ENCODE measurements at places on chromosomes 5 and 9.

GRCh38 chr5:90221951-90222350 is 187.6 kb downstream of the CETN3 start:
- DNase-seq, result no peak

GRCh38 chr5:141835928-141836670 is 42.1 kb downstream of the PCDH1 start:
- DNase-seq, result no peak

GRCh38 chr9:6305954-6306563 is 22.1 kb upstream of the TPD52L3 start:
- no peak for DNase-seq

DNA sequence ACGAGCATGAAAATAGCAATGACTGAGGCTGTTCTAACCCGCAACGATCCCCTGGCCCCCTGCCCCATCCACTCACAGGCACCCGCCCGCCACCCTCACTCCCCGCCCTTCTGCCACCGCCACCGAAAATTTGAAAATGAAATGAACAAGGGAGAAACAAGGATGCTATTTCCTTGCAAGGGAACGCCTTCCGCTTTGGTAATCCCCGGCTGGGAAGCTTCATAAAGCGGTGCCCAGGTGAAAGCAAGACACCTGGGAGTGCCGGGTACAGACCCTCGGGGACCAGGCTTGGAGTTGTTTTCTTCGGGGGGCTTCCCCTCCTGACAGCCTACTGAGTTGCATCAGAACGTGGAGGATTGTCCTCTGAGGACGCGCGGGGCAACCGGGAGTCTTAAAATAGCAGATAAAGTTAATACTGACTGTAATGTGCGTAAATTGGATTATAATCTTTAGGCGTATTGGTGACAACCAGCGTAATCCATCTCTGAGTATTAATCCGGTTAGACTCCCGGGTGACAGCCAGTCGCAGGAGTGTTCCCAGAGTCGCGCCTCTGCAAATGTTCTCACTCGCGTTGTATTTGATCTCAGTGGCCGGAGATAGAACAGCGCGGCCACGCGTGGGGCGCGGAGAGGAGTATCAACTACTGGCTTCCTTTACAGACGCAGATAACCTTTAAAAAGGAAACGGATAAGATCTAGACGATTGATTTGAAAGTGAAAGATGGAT is 885 bp upstream of the MLLT3 start:
- DNase-seq, result peak; percentile 44

DNA sequence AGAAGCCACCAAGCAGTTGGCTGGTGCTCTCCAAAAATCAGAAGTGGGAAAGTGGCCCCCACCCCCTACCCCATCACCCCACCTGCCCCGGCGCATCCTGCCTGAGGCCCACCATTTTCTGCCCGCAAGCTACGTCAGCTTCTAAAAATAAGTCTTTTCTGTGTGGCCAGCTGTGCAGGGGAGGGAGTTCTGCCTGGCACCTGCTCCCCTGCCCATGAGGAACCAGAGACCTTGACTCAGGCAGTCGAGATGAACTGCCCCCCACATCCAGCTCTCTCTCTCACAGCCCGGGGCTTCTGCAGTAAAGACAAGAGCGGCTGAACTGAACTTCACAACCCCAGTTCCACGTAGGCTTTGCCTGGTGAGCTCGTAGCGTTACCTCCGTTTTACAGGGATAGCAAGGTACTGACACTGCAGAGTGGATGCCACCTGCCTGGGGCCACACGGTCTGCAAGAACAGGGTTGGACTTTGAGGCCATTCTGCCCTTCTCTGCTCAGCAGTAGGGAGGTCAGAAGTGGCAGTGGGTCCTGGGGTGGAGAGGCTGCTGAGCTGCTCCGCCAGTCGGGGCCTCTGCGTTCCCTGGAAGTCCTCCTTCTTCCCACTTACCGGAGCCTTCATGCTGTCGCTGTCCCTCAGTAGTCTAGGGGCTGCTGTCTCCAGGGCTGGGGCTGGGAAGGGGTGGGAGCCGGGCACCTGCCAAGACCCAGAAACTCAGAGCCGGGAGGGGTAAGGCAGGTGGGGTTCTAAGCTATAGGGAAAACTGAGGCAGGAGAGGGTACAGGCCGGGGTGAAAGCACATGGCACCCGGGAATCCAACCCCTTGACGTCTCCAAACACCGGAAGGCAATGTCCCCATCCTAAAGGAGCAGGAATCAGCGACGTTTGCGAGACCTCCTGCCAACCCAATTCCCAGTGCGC is 781 bp downstream of the ST6GALNAC4 start:
- DNase-seq, result no peak

DNA sequence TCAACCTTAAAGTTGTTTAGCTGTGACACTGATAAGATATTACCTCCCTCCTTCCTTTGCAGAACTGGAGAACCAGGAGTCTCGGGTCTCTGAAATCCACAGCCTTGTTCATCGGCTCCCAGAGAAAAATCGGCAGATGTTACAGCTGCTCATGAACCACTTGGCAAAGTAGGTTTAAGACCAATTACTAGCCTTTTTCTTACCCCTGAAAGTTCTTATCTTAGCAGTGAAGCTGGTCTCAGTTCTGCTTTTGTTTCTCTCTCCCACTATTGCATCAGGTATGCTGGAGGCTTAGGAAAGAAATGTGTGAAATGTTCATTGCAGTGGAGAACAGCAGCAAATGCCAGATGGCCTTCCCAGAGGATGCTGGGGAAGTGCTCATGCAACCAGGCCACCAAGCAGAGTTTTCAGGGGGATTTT is 287.4 kb downstream of the ARHGAP26 start:
- no peak for DNase-seq

GRCh38 chr9:120579139-120580050 is 572 bp downstream of the CDK5RAP2 start:
- DNase-seq, result no peak

DNA sequence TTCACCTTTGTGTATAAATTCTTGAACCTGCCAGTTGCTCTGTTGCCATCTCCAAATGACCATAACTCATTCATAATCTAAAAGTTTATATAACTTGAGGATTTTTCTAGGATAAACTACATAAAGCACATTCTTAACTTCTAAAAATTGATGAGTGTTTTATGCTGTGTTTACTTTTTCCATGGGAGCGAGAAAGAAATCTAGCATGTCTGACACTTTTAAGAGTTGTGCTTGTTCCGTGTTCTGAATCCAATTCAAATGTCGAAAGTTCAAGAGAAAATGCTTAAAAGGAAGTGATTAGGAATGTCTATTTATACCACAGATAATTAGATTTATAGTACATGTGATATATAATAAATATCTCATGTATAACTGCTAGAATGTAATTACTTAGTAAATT is 154.4 kb downstream of the DEPDC1B start:
- no peak for DNase-seq

DNA sequence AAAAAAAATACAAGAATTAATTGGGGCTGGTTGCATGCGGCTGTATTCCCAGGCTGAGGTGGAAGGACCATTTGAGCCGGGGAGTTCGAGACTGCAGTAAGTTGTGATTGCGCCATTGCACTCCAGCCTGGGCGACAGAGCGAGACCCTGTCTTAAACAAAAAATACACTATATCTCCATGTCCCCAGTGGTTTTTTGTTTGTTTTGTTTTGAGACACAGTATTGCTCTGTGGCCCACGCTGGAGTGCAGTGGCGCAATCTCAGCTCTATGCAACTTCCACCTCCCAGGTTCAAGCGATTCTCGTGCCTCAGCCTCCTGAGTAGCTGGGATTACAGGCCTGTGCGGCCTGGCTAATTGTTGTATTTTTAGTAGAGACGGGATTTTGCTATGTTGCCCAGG is 1.2 kb downstream of the COQ4 start:
- DNase-seq, result no peak

GRCh38 chr9:107110153-107110552 is 172.9 kb upstream of the RAD23B start:
- DNase-seq, result no peak

- no peak for DNase-seq
Measured at GRCh38 chr5:9313751-9314150, 232.1 kb downstream of the SEMA5A start.

- no peak for DNase-seq
Measured at GRCh38 chr5:162995568-162995967, 441.8 kb upstream of the CCNG1 start.

GRCh38 chr5:125336401-125336800 is 590.0 kb upstream of the ZNF608 start:
- DNase-seq, result no peak

DNA sequence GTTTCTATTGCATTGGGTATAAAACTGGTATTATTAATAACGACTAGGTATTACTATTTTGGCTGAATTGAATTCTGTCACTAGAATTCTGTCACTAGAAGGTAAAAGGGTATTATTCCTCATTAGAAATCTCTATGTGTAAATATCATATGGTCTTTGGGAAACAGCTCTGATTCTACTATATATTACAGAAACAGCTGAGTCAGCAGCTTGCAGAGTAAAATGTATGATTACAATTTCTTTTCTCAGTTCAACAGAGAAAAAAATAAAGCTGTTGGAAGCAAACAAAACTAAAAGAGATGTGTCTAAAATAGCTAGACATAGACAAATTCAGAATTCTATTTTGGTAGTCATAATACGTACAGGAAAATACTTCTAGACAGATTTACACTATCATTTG is 48.5 kb downstream of the HAPLN1 start:
- no peak for DNase-seq

DNA sequence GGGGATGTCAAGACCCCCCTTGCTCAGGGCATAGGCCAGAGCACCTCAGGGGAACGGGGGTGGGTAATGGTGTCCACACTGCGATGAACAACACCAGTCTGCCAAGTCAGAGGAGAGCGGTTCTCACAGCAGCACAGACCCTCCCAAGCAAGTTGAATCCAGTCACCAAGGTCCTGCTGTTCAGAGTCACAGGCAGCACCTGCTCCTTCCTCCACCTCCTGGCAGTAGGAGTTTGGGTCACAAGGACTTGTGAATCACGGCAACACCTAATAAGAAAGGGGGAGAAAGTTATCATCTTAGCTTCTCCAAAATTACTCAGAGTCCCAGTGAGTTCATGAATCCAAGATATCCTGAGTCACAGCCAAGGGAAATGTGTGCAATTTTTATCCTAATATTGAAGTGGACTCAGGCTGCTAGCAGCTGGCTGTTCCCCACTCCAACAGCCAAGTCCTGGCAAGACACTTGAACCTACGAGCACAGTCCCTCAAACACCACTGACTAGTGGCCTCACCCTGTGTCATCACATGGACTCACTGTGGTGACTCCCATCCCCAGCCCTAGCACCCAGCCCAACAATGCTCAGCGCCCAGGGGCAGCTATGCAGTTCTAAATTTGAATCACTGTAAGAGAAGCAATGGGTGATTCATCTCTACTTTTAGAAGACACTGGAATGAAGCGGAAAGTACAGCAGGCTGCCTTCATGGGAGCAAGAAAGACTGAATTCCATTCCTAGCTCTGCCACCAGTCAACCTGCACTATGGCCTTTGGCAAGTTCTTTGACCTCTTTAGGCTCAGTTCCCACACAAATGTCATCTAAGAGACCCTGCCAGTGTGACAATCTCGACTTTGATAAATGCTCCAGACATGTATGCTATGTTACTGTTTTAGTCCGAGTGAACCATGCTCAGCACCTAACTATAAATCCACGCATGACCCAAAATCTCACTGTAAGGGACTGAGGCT is 113.7 kb downstream of the KLHL3 start:
- DNase-seq, result no peak

- no peak for DNase-seq
Measured at GRCh38 chr9:113178087-113178486, 27.3 kb downstream of the SLC31A2 start.

DNA sequence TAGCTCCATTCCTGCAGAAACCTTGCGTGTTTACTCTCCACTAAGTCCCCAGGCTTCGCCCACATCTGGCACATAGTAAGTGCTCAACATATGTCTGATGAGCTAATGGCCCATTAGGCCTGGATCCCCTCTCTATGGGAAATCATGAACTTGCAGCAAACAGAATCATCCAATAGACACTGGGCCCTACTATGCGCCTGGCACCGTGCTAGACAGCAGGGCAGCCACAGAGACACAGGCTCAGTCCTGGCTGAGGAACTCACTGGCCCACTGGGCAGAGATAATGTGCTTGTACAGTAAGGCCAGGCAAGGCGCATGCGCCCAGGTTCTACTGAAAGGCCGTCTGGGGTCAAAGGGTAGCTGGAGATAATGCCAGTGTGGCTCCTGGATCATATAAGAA is 36.9 kb upstream of the FABP6 start:
- DNase-seq, result no peak

DNA sequence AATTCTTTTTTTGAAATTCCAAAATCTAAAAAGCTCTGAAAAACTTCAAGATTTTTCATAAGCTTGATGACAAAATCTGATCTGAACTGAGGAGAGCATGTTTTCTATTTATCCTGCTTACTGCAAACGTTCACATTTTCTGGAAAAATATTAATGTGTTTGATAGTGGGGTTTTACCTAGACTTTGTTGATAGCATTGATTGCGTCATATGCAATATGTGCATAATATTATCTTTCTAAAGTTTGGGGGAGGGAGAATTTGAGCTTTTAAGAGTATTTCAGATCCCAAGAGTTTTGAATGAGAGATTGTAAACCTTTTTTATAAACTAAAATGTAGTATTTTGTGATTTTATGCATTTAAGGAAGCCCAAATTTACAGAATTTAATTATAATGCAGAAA is 62.8 kb upstream of the CDH6 start:
- DNase-seq, result no peak

- no peak for DNase-seq
Measured at GRCh38 chr5:128406803-128407202, 131.2 kb downstream of the FBN2 start.

DNA sequence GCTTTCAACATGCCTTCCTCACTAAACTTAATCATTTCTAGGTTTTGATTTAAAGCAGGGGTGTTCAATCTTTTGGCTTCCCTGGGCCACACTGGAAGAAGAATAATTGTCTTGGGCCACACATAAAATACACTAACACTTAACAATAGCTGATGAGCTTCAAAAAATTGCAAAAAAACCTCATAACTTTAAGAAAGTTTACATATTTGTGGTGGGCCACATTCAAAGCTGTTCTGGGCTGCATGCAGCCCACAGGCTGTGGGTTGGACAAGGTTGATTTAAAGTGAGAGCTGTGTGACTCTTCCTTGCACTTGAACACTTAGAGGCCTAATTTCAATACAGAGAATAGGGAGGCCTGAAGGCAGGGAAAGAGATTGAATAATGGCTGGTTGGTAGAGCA is 598.3 kb downstream of the EFNA5 start:
- no peak for DNase-seq

- no peak for DNase-seq
Measured at GRCh38 chr9:79885093-79885857, 313.5 kb downstream of the TLE4 start.

DNA sequence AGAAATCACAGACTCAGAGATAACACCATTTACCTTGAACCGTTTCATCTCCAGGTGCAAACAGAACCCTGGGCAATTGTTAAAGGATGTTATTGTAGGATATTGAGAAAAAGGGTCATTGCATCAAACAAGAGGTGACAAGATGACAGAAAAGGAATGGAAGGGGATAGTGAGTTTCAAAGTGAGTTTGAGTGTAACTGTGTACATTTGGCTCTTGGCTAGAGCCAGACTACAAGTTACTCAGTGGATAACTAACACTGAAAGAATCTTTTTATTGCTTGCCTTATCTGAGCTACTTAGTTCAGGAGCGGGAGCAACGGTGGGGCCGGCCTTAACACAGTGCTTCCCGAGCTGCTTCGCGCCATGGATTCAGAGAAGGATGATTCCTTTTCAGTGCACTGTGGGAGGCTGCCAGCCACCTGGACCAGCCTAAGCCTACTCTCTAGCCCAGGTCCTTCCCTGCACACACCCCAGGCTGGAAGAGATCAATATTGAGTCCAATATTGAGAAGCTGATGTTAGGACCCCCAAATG is 193.4 kb downstream of the ATPSCKMT start:
- no peak for DNase-seq

- no peak for DNase-seq
Measured at GRCh38 chr5:116930616-116931015, 356.0 kb upstream of the SEMA6A start.
